Activated naive CD4-positive, alpha-beta T cell treated with anti-CD3 and anti-CD28 coated beads for 36 hours (primary cell): ENCODE measurements at places on chromosomes 16 and 17. TPM values are rescaled to one million over a fixed set of nuclear protein-coding genes. Genes with fewer than 3 reads are reported as not detected.

DNA sequence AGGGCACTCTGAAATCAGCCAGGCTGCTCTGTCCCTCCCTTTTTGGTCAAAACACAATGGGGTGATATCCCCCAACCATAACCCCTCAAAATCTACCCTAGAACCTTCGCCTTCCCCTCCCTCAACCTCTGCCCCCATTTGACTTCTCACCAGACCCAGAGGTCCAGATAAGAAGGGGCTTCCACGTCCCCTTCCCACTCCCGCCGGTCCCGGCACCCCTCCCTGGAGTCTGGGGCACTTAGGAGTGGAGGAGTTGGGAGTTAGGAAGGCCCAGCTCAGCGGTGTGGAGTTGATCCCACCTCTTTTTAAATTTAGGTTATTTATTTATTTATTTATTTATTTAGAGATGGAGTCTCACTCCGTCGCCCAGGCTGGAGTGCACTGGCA lies 619 bp upstream of the TMEM92 start:
- H3K4me1 ChIP-seq, result peaks cover 13% of the 10 kb centered on the region
- peaks cover 27% of the 10 kb centered on the region for H3K27me3 ChIP-seq
- H3K36me3 ChIP-seq, result no peaks in the 10 kb centered on the region

The PRR15L gene
- not detected for total RNA-seq

GRCh38 chr17:49588726-49589576 lies 13.3 kb downstream of the NXPH3 start:
- H3K36me3 ChIP-seq, result peaks cover 9% of the 10 kb centered on the region
- H3K4me3 ChIP-seq, result no peak overlapping the region
- H3K27me3 ChIP-seq, result no peaks in the 10 kb centered on the region

GRCh38 chr17:51000835-51001638 lies 119.6 kb downstream of the SPAG9 start:
- peak; percentile 18 for DNase-seq
- H3K27me3 ChIP-seq, result no peaks in the 10 kb centered on the region
- H3K36me3 ChIP-seq, result peaks cover 23% of the 10 kb centered on the region
- H3K27ac ChIP-seq, result no peak overlapping the region
- H3K4me1 ChIP-seq, result no peaks in the 10 kb centered on the region
- no peak overlapping the region for H3K4me3 ChIP-seq

DNA sequence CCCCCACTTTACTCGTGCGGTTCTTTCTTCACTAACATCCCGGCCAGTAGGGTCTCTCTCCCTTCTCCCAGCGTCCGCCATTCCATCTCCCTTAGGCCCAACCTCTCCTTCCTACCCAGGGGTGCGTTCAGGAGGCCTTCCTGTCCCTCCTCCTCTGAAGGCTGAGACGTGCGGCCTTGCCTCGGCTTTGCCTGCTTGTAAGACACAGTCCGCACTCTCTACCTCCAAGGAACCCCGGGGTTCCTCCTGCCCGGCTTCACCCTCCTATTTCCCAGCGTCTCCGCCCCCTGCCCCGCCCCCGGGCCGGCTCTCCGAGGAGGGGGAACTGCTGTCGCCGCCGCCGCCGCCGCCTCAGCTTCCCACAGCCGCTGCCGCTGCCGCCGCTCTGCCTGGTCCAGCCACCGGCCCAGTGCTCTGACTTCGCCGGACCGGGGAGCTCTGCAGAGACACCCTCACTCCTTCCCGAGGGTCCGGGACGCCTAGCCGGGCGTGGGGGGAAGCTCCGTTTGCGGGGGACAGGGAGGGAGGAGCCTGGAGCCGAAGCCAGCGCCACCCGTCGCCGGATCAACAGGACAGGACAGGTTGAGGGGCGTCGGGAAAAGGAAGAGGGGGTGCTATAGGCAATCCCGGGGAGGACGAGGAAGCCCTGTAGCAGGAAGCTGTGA lies 1.2 kb upstream of the FGF11 start:
- H3K4me3 ChIP-seq, result peak overlapping the region; percentile 67
- peaks cover 32% of the 10 kb centered on the region for H3K27me3 ChIP-seq
- H3K4me1 ChIP-seq, result peaks cover 43% of the 10 kb centered on the region
- DNase-seq, result peak; percentile 75
- no peaks in the 10 kb centered on the region for H3K36me3 ChIP-seq

GRCh38 chr16:83689385-83689831 lies 118.4 kb upstream of the HSBP1 start:
- no peaks in the 10 kb centered on the region for H3K36me3 ChIP-seq
- no peak overlapping the region for H3K4me3 ChIP-seq
- H3K4me1 ChIP-seq, result peaks cover 5% of the 10 kb centered on the region
- H3K27me3 ChIP-seq, result peaks cover 6% of the 10 kb centered on the region
- peak; percentile 31 for DNase-seq
